Tongue (tissue), 3 donors: ENCODE measurements at places on chromosomes 12 and 14. TPM values are rescaled to one million over a fixed set of nuclear protein-coding genes. Genes with fewer than 3 reads are reported as not detected.

GRCh38 chr12:105783983-105784947 is 354.5 kb downstream of the NUAK1 start:
- DNase-seq = peak; percentile 43

DNA sequence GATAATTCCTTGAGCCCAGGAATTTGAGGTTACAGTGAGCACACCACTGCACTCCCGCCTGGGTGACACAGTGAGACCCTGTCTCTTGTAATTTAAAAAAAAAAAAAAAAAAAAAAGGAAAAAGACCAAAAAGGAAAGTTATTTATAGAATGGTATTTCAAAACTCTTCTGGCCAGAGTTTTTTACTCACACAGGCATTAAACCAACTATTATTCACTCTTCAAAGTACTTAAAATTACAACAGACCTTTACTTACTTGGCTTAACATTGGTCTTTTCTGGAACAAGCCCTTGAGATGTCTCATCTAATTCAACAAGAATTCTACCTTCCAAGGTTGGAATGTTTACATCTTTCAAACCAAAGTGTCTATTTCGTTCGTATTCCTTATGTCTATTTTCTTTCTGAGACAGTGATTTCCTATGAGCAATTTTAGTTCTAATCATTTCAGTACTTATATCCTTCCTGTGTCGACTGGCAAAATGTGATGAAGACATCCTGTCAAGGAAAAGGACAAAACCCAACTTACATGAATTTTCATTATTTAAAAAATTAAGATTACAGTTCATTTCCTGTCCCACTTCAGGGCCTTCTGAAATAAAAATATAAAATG is 2.6 kb downstream of the DLGAP5 start:
- no peak for DNase-seq

DNA sequence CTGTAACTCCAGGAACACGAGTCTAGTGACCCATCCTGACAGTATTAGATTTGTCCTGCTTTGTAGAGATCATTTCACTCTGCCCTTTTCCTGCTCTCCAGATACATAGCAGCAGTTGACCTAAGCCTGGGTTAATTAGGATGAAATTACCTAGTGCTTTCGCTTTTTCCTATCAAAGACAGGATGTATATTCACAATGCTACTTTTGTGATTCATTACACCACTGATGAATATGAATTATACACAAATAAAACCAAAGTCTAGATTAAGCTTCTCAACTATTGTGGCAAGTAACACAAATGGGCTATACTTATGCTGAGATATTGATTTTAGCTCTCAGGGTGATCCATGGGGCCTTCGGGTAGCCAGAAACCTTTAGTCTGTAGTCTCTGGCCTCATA is 17.9 kb downstream of the CERS5 start:
- DNase-seq = no peak

DNA sequence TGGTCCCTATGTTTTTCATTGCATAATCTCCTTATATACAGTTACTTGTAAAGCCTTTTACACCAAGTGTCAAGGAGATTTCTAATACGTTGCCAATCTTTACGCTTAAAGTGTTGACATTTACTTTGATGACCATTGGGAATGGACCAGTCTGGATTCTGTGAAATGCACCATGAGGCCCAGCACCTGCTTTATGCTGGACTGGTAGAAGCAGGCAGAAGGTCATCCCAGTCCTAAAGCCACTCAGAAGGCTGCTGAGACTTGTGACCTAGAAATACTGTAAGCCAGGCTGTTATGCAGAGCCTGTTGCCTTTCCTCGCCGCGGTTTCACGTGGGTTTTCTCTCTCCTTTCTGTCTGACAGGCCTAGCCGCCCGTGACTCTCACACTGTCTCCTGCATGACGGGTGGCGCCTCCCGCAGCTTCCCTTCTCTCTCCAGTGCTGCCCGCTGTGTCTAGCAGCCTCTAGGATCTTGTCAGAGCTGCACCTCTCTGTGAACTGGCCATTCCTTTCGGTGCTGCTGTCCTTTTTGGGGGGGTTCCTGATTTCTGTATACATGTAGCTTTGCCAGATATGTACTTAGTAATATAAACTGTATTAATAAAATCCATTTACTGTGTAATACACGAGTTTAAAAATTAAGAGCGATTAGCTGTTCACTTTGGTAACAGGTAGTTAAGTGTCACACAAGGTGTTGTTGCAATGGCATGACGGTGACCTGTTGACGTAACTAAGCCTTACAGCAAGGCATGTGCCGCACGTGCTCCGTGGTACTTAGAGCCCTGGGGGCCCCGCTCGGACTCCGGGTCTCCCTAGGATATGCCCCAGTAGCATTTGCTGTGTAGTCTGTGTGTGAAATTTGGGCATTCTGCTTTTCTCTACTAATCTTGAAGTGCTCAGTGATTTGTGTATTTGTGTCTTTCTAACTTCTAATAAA is 29.7 kb downstream of the XRCC3 start:
- DNase-seq = no peak

- DNase-seq = no peak
These were observed 27.1 kb downstream of the DAD1 start for GRCh38 chr14:22561661-22562579.

DNA sequence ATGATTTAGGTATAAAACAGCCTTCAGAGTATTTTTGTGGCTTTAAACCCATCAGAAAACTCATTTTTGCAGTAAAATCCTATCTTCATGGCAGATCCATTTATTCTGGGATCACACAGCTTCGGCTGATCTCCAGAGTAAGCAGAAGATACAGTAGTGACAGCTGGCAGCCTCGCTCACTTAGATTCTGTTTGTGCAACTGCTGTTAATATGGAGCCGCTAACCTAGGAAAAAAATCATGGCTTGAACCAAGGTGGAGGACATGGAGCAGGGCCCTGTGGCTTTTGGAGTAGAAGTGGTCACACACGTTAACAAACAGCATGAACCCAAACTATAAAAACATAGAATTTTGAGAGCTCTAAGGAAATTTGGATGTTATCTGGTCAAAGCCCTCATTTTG is 137.2 kb upstream of the ARHGAP5 start:
- peak; percentile 41 for DNase-seq

GRCh38 chr12:79637093-79637492 is 53.7 kb downstream of the PAWR start:
- DNase-seq = no peak

DNA sequence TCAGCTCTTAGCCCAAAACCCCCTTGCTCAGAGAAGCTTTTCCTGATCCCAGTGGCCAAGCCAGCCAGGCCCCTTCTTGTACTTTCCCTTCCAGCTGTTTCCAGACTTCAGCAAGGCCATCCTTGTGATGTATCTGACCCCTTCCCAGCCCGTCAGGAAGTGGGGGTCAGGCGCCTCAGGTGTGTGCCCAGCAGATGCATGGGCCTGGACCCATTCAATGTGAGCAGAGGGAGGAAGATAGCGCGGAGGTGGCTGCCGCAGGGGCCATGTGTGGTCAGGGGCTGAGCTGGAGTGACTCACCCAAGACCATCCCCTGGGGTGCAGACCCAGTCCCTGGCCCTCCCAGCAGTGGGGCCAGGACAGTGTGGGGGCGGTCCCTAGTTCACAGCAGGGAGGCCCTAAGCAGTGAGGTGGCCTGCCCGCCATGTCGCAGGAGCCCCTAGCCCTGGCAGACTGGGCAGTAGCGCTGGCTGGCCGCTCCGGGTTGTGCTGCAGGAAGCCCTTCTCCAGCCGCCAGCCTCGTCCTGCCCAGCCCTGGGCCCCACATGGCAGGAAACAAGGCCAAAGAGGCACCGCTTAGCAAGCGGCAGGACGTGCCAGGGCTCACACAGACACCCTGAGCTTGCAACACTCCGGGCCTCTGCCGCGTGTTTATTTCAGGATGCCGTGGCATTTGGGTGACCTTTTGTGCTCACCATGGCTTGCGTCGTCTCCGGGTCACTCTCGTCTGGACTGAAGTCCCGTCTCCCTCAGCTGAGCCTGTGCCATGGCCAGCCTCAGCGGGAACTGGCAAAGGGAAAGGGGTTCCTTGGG is 12.0 kb downstream of the ADSS1 start:
- peak; percentile 68 for DNase-seq

GRCh38 chr12:92650228-92650822 is 52.5 kb upstream of the PLEKHG7 start:
- no peak for DNase-seq

DNA sequence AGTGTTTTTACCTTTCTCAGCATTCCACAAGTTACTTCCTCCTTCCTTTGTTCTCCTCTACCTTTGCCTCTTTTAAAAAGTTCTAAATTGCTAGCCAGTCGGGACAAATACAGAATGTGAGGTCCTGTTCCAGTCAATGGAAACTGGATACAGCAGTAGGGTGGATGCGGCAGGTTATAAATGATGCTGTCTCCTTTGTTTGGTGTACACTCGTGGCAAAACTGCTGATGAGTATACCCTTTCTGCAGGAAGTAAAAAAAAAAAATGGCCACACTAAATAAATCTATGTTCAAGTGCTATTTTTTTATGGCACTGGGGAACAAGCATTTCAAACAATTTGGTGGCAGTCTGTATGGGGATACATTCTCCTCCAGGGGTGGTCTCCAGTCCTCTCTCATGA is 27.5 kb downstream of the KLRK1 start:
- no peak for DNase-seq

GRCh38 chr12:131779027-131779426 is 49.2 kb upstream of the MMP17 start:
- no peak for DNase-seq

DNA sequence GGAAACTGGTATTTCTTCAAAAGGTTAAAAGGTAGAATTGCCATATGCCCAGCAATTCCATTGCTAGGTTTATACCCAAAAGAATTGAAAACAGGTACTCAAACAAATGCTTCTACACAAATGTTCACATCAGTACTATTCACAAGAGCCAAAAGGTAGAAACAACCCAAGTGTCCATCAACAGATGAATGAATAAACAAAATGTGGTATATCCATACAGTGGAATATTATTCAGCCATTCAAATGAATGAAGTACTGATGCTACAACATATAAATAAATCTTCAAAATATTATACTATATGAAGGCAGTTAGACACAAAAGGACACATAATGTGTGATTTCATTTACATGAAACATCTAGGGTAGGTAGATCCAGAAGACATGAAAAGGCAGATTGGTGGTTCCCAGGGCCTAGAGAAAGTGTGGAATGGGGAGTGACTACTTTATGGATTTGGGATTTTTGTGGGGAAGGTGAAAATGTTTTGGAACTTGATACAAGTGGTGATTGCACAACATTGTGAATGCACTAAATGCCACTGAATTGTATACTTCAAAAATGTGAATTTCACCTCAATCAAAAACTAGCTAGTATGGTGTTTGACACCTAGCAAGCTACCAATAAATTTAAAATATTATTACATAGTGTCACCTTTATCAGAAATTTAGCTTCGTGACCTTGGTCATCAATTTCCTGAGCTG is 41.7 kb downstream of the LIN52 start:
- DNase-seq = no peak

GRCh38 chr14:104555430-104556255 is 23.9 kb upstream of the C14orf180 start:
- DNase-seq = no peak

DNA sequence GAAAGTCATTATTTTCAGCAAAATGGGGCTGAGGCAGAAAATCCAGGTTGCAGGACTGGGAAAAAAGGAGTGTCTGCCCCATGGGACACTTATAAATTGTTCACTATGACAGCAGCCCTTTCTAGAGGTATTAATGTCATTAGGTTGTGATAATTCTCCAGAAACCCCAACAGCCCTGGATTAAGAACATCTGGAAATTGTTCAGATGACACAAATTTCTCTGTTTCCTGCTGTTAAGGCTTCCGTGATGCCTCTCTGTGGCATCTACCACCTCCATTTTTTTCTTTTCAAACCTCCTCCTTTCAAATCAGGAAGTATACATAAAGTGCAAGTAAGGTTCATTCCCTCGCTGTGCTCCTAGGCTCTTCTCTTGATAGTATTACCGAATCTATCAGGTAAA is 25.6 kb downstream of the EGLN3 start:
- DNase-seq = no peak

DNA sequence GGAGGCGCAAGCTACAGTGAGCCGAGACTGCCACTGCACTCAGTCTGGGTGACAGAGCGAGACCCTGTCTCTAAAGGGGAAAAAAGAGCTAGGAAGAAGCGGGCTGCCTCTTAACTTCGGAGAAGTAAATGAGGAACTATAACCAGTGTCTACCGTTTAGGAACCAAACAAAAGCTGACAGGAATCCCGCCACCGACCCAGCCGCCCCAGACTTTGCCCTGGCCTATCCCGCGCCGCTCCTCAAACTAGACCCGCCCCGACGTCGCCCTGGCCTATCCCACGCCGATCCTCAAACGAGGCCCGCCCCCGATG is 568 bp upstream of the SIVA1 start:
- DNase-seq = no peak

- DNase-seq = no peak
These were observed 202.2 kb upstream of the DCN start for GRCh38 chr12:91384806-91385205.

DNA sequence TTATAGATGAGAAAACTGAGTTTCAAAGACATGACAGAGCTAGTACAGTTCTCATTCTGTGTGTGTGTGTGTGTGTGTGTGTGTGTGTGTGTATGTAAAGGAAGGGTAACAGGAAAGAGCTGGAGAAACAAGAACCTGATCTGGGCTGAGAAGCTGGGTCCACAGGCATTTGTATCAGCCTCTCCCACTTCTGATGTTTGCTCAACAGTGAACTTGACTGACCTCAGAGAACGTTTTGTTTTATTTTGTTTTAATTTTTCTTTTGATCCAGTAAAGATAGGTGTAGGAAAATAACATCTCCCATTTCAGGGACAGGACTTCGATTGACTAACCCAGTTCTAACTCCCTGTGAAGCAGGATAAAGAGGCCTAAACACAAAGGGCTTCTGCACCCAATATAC is 85.4 kb downstream of the STXBP6 start:
- DNase-seq = no peak

- DNase-seq = no peak
These were observed 25.4 kb downstream of the SVOP start for GRCh38 chr12:108995370-108995992.

- DNase-seq = peak; percentile 83
These were observed at the start of gene CD9 for GRCh38 chr12:6200256-6201212. Gene CD9 (plus strand): TSS chr12:6200400. CDS start chr12:6200500, 100 bp downstream.

DNA sequence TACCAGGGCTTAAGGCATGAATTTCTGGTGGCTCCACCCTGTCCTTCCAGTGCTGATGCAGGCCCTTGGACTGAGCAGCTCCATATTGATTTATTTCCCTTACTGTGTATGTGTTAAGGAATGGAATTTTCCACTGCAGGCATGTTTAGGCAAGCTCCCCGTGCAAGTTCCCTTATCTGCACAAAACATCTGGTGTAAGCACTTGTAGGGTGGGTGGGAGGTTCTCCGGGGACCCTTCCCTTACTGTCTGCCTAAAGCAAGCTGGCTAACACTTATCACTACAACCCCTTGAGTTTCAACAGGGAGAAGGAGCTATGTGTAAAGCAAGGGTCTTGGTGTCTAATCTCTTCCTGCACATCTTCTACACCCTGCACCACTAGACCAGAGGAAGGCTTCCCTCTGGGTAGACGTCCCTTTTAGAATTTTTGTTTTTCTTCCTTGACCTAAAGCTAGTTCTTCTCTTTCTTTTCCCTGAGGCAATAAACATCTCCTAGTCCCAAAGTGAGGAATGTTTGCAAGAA is 22.0 kb upstream of the DRAM1 start:
- no peak for DNase-seq

Gene FOXN4
- not detected for total RNA-seq

Gene TMEM30B
- 7.9 TPM for total RNA-seq

Gene GALNT9
- 0.92 TPM for total RNA-seq

Gene LGR5
- 2.5 TPM for total RNA-seq

Gene SLC38A6
- total RNA-seq = 46.7 TPM

Gene GPR135
- 2.1 TPM for total RNA-seq

Gene INSM2
- not detected for total RNA-seq

Gene ADGRD1
- 16.4 TPM for total RNA-seq

Gene PTPRO
- 1.2 TPM for total RNA-seq

Gene CACNA2D4
- 3.2 TPM for total RNA-seq

Gene CSRP2
- total RNA-seq = 45.2 TPM

Gene ACOT4
- total RNA-seq = not detected

Gene TBX5
- not detected for total RNA-seq

Gene RHOJ
- 27.2 TPM for total RNA-seq

Gene DACT1
- 21.2 TPM for total RNA-seq
